HFFc6 (cell line): ENCODE measurements at places on chromosomes 12 and 14. TPM values are rescaled to one million over a fixed set of nuclear protein-coding genes. Genes with fewer than 3 reads are reported as not detected.

DNA sequence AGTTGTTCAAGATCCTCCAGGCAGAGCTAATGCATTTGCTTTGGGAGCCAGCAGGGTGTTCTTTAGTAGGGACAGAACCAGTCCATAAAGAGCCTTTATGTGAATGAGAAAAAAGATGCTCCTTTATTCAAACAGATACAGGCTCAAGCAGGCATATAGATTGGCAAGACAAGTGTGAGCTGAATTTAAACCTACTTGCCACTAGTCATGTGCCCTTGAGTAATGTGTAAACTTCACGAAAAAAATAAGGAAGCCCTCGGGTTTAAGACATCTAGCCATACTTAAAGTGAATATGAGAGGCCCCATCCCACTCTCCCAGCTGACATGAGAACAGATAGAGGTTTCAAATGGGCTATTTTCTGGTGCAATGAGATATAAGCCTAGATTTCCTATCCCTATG lies 43.1 kb upstream of the STRAP start:
- DNase-seq: no peak
- no peak overlapping the region for H3K4me3 ChIP-seq
- peaks cover 36% of the 10 kb centered on the region for H3K4me1 ChIP-seq
- no peaks in the 10 kb centered on the region for H3K27me3 ChIP-seq
- H3K36me3 ChIP-seq: peaks cover 5% of the 10 kb centered on the region; the same call in 1 of the 2 replicates
- no peak overlapping the region for H3K27ac ChIP-seq

The ANGEL1 gene
- 7.4 to 8.2 TPM (median 7.7 TPM) in 3 replicates for total RNA-seq

DNA sequence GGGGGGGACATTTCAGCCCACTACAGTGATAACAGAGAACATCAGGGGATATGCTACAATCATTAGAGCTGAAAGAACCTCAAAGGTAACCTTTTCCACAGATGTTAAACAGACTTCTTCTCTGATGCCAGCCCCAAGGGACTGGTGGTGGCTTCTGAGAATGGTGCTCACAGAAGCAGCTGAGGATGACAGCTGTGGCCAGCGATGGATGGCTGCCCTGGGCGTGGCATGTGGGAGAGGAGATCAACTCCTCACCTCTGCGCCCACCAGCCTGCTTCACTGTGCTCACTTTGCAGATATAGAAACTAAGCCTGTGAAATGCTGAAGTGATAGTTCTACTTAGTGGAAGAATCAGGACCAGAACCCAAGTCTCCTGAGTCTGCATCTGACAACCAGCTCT lies 33.0 kb downstream of the FOXN3 start:
- H3K27me3 ChIP-seq: no peaks in the 10 kb centered on the region; the same call in 1 of the 2 replicates
- peaks cover 7% of the 10 kb centered on the region for H3K4me1 ChIP-seq
- no peak overlapping the region for H3K4me3 ChIP-seq
- peaks cover 8% of the 10 kb centered on the region; the same call in 1 of the 2 replicates for H3K36me3 ChIP-seq
- no peak for DNase-seq

DNA sequence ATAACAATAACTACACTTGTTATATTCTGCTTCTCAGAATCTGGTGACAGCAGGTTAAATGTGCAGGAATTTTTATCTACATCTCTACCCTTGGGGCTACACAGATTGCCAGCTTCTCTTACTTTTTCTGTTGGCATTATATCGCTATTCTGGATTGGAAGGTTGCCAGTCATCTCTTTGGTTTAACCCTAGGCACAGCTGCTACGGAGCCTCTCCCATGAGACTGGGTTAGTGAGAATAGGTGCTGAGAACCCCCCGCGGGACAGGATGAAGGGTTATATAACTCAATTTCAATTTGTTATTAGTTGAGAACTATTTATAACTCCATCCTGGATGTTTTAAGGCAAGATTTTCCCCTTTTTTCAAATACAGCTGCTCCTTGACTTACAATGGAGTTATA lies 73.1 kb downstream of the ACADS start:
- H3K27me3 ChIP-seq: no peaks in the 10 kb centered on the region
- peaks cover 23% of the 10 kb centered on the region; the same call in 1 of the 2 replicates for H3K4me1 ChIP-seq
- no peak for DNase-seq
- no peak overlapping the region for H3K4me3 ChIP-seq
- peaks cover 38% of the 10 kb centered on the region for H3K36me3 ChIP-seq

DNA sequence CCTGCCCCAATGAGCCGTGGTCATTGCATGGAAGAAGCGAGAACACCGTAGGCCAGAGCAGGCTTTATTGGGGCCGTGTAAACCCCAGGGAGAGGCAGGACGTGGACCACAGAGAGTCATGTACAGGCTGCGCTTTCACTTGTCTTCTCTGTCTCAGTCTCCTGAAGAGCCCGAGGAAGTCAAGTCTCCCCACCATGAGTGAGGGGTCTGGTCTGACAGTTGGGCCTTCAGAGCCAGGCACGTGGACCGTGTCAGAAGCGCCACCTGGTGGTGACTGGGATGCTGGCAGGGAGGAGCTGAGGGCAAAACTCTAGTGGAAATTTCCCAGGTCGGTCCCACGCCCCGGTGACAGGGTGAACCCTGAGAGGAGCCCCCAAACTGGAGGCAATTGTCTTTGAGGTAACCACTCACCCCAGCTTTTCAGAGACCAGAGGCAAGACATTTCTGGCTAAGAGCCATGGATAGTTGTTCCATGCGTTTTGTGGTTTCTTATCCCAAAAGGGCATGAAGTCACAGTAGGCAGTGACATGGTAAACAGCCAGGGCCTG lies 17.4 kb downstream of the RPS6KL1 start:
- peaks cover 2% of the 10 kb centered on the region for H3K27me3 ChIP-seq
- peak; percentile 30 for DNase-seq

DNA sequence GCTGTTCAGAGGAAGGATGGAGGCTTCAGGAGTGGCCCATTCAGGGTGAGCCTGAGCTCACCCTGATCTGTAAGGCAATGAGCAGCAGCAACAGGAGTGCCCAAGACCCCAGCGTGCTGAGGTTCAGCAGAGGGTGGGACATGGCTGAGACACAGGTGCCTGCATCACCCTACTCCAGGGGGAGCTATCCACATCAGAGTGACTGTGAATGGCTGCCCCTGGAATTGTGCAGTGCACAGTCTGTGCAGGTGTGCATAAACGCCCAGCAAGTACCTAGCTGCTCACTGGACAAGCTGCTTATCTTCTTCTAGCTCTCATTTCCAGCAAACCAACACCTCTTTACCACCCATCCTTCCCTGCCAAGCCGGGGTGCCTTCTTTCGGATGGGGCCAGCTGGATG lies 140.6 kb upstream of the PRMT8 start:
- H3K4me3 ChIP-seq: no peak overlapping the region
- no peak for DNase-seq
- H3K27ac ChIP-seq: no peak overlapping the region
- no peaks in the 10 kb centered on the region for H3K4me1 ChIP-seq
- peaks cover 25% of the 10 kb centered on the region for H3K27me3 ChIP-seq
- H3K36me3 ChIP-seq: no peaks in the 10 kb centered on the region

The KRT75 gene
- total RNA-seq: not detected in 3 replicates
